ENCODE measurements at places on chromosomes 7 and 10.

- no peak for DNase-seq
Measured at GRCh38 chr7:128876127-128876526, 13.5 kb downstream of the ATP6V1F start.

- DNase-seq = no peak
Measured at GRCh38 chr7:33841031-33841430, 64.3 kb upstream of the BMPER start.

- no peak for DNase-seq
Measured at GRCh38 chr10:43205681-43206390, 61.0 kb downstream of the RASGEF1A start.

GRCh38 chr10:70442332-70442988 lies 979 bp upstream of the NODAL start:
- DNase-seq = no peak

DNA sequence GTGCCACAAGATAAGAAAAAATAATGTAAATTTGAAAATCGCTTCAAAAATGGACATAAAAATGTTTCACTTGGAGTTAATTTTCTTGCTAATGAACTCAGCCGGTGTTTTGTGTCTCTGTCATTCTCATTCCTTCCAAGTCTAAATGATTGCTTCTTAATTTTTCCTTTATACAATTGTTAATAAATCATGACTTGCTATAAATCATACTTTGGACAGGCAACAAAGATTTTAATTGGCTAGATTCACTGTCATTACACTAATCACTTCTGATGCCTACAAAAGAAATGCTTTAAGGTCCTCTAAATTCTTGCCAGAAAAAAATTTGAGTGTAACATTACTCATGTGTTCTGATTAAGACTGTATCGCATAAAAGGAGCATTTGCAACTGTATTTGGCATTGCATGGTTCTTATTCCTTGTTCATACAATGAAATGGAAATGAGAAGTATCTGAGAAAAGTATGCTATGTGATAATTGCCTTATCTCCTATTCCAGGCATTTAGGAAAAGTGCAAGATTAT lies 239.5 kb upstream of the DKK1 start:
- no peak for DNase-seq

DNA sequence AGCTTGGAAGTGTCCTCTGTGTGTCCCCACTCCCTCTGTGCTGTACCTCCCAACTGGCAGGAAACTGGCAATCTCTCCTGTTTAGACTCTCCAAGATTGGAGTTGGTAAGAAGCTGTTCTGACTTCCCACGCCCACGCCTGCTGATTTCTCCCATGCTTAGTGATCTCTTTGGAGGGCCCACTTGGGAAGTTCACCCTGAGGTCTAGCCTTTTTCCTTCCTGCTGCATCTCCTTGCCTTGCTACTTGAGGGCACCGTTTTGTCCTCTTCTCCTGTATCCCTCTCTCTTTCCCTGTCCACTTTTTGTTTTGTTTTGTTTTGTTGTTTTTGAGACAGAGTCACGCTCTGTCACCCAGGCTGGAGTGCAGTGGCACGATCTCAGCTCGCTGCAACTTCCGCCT lies 35.4 kb downstream of the ZAN start:
- DNase-seq = no peak

DNA sequence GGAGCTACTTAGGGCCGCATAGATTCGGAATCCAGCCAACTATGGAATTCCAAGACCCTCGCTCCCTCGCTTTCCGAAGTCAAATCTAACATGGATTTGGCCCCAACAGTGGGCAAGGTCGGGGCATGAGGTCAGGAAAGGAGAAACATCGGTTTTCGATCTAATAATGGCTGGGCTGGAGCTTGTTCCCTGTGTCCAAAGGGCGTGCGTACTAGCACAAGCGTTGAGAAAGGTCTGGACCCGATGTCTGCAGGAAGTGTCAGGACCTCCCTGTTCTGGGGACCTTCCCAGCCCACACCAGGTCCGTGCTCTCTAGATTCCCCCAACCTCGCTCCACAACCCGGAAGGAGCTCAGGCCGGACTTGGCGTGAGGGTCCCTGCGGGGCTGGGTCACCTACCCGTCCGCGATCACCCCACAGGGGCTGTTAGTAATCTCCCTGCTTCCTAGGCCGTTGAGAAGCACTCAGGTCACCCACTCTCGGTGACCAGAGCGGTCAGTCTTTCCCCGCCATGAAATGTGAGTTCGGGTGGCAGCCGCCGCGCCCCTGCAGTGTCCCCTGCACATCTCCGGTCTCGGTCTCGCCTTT lies 4.8 kb downstream of the FEZF1 start:
- DNase-seq = no peak

GRCh38 chr10:34396663-34397062 lies 418.4 kb downstream of the PARD3 start:
- DNase-seq = no peak

- DNase-seq = no peak
Measured at GRCh38 chr7:1572111-1572822, 2.4 kb upstream of the PSMG3 start.

GRCh38 chr10:48905311-48905710 lies 34.3 kb downstream of the LRRC18 start:
- no peak for DNase-seq

- no peak for DNase-seq
Measured at GRCh38 chr7:44196450-44196872, 4.3 kb upstream of the YKT6 start.

GRCh38 chr10:80281292-80281691 lies 8.2 kb downstream of the MAT1A start:
- no peak for DNase-seq

GRCh38 chr7:151736403-151736909 lies 140.5 kb downstream of the PRKAG2 start:
- no peak for DNase-seq

DNA sequence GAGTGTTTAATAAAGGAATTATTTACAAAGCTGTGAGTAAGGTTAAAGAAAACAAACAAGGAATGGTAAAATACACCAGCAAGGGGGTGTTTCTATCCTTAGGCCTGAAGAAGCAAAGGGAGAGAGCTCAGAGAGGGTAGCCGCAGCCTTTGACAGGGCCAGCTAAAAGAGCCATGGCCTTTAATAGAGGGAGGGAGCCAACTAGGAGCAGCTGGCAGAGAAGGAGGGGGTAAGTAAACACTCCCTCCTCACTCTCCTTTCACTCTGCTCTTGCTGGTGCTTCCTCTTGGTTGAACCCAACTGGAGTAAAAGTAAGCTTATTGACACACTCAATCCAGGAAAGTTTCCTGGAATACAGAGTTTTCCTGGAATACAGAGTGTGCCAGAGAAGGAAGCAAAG lies 87.5 kb downstream of the CH25H start:
- no peak for DNase-seq

- DNase-seq = no peak
Measured at GRCh38 chr7:101835136-101835535, 17.7 kb downstream of the CUX1 start.

DNA sequence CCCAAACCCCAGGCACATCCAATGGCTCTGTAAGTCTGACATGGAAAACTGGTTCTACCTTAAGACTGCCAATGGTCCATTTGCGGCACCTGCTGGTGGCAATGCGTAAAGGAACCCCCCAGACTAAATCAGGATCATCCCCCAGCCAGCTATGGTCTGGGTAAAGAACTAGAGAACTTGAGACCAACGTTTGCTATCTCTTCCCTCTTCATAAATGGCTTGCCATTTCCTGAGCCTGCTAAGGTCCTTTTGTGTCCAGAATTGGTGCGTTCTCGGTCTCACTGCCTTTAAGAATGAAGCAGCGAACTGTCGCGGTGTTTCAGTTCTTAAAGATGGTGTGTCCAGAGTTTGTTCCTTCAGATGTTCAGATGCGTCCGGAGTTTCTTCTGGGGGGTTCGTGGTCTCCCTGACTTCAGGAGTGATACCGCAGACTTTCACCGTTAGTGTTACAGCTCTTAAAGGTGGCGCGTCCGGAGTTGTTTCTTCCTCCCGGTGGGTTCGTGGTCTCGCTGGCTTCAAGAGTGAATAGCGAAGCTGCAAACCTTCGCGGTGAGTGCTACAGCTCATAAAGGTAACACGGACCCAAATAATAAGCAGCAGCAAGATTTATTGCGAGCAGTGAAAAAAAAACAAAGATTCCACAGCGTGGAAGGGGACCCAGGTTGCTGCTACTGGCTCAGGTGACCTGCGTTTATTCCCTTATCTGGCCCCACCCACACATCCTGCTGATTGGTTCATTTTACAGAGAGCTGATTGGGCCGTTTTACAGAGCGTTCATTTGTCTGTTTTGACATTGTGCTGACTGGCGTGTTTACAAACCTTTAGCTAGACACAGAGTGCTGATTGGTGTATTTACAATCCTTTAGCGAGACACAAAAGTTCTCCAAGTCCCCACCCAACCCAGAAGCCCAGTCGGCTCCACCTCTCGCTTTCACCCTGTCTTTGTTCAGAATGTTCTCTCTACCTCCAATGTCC lies 95.4 kb downstream of the ELMO1 start:
- DNase-seq = peak; percentile 62

GRCh38 chr10:129926066-129927055 lies 37.7 kb downstream of the EBF3 start:
- no peak for DNase-seq

DNA sequence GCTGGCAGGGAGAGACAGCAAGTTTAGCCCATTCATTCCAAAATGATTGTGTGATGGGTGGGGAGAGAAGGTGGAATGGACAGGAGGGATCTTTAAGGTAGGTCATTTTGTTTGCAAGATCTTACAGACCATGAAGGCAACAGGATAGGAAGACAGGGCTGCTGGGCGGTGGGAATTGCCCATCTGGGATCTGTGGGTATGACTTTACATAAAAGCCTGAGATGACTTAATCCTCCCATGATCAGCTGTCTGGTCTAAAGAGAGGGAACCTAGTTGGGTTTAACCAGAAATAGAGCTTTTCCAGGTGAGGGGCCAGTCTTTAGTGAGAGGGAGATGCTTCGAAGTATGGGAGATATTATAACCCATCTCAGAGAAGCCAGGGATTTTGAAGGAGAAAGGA lies 153.7 kb downstream of the KLF6 start:
- DNase-seq = no peak

DNA sequence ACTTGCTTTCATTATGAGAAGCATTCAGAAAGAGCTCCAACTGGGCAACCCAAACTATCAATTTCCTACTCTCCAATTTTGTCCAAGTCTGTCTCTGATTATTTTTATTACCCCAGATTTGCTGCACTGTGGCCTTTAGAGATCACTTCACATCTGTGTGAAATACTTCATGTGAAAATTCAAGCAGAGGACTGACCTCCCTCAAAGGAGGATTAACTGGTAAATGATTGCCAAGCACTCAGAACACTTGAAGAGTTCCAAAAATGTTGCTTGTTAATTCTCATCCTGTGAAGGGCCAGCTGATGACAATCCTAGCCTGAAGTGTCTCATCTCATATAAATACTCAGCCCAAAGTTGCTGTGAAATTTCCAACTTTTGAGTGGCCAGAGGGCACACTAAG lies 182.8 kb upstream of the DGKB start:
- no peak for DNase-seq

- DNase-seq = no peak
Measured at GRCh38 chr10:119469846-119470245, 72.7 kb downstream of the RGS10 start.

DNA sequence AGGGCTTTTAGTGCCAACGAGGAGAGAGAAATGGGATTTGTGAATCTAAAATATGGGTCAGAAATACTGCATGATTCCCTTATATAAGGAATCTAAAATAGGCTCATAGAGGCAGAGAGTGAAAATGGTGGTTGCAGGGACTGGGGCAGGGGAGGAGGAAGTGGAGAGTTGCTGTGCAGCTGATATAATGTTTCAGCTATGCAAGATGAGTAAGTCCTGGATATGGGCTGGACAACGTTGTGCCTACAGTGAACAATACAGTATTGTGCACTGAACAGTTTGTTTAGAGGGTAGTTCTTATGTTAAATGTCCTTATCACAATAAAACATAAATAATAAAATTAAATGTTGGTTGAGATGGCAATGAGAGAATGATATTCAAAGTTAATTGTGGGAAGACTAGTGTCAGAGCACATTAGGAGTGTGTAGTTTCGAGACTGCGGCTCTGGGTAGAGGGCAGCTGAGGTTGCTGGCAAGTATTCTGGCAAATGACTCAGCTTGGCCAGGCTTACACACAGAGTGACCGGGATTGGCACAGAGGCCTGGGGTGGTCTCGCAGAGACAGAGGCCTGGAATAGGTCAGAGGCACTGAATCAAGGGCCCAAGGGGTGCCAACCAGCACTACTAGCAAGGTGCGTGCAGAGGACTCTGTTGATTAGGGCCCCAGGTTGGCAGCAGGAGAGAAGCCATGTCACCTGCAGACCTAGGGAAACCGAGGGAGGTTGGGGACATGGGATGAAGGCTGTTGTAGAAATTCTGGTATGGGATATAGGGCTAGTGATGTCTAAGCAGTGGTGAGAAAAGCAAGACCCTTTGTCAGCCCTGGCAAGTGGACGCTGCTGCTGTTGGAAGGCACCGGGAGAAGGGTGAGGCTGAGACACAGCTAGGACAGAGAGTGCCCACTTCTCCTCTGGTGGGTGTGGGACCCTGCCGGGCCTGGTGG lies 2.8 kb upstream of the DEPP1 start:
- DNase-seq = no peak

DNA sequence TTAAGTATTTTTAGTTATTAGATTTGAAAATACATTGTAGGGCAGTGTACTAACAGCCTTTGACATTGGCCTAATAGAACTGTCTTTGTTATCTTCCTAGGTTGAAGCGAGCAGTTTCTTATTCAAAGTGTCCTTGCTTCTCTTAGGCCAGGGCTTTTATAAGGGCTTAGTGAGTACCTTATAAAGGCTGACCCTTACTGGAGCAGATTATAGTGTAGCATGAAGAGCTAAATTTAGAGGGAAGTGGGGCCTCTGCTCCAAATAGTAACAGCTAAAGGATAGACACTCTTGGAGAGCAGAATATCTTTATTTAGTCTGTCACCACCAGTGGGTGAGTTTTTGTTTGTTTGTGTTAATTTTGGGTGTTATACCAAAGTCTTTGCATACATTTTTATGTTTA lies 15.9 kb downstream of the BZW2 start:
- DNase-seq = no peak

- DNase-seq = no peak
Measured at GRCh38 chr7:106124186-106124585, 12.1 kb upstream of the SYPL1 start.

- DNase-seq = no peak
Measured at GRCh38 chr7:13034693-13035092, 347.3 kb downstream of the ARL4A start.

GRCh38 chr10:121928528-121928884 lies 675 bp upstream of the ATE1 start:
- no peak for DNase-seq

- DNase-seq = no peak
Measured at GRCh38 chr7:84113906-84114850, 80.4 kb downstream of the SEMA3A start.

DNA sequence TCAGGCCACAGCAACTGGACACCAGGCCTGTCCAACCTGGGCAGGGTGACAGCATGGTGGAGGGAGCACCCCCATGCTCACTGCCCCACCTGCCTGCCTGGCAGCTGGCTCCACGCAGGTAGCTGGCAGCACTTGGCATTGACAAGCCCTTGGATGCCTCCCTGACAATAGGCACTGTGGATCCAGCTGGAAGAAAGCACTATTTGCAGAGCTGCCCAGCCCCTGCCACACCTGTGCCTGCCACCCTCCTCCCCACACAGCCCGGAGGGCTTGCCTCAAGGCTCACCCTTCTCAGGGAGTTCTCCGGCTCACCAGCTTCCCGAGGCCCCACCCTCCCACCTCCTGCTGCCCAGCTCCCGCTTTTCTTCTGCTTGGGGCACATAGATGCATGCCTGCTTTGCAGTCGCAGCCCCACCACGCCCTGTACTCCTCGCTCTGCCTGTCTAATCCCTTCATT lies 160.1 kb downstream of the NEURL1 start:
- no peak for DNase-seq

Measured in stimulated activated CD4-positive, alpha-beta T cell treated with anti-CD3 and anti-CD28 coated beads, Interleukin-4, amount 100 ng/mL, for 1 hour (primary cell).